ENCODE measurements at places on chromosomes 2 and 18.

GRCh38 chr18:70047931-70048603 is 100.4 kb upstream of the CD226 start:
- DNase-seq = no peak

DNA sequence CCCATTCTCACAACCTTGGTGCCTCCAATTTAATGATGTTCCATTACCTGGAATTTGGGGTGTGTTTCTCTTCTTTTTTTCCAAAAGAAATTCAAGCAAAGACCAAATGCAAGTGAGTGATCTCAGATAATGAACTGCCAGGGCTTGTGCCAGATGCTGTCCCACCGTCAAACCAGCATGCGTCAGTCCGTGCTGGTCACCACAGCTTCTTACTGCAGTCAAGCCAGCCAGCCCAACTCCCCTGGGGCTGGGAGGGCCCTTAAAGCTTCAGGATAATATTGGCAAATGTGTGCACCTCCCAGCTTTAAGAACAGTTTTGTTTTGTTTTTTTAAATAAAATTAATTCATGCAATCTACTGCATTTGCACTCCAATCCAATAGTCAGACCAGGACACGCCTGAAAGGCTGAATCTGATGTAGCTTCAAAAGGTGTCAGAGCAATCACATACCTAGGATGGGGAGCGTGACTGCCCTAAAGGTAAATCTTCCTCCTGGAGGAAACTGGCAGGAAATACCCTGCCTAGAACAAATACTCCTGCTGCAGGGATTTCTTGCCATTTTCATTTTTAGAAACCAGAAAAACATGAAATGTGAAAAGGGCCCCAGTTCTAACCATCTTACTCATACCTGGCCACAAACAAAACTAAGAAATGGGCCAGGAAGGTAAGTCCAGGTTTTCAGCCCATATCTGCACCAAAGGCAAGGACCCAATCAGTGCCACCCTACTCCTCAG is 26.8 kb upstream of the SP3 start:
- no peak for DNase-seq

GRCh38 chr18:49062832-49063226 is 112.1 kb upstream of the SMAD7 start:
- DNase-seq = no peak

GRCh38 chr2:38394041-38394440 is 17.0 kb upstream of the ATL2 start:
- DNase-seq = no peak

- DNase-seq = no peak
Observed at GRCh38 chr2:146591908-146592307, 1252.9 kb upstream of the ACVR2A start.

Measured in posterior cingulate gyrus (tissue), 11 donors.